ENCODE measurements at places on chromosomes 11 and 22.

DNA sequence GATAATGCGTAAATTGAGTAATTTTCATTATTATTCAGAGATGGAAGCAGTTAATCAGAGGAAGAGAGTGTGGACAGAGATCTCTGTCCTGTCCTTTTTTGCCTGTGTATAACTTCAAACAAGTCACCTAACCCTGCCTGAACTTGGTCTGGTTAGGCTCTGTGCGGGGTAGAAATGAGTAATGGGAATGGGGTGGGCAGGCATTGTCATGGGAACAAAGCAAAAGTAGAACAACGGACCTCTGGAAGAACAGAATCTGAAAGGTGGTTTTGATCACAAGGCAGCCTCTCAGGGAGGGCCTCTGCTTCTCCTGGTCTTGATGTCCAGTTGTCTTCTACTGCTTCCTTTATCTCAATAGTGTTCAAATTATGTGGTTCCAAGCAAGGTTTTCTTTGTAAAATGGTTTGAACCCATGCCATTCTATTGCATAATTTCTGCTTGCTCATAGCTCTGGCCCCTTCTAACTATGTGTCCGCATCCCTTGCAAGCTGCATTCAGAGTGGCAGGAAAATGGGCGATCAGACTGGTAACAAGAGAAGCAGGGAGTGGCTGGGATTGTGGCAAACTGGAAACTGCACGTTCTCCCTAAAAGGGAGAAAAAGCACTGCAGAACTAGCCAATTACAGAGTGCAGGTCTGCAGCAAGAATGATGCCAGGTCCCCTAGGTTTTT lies 76.1 kb downstream of the PRR5L start:
- DNase-seq, result no peak

GRCh38 chr11:129881570-129882170 lies 13.7 kb downstream of the NFRKB start:
- peak; percentile 14 for DNase-seq

GRCh38 chr11:99841885-99842284 lies 821.1 kb downstream of the CNTN5 start:
- no peak for DNase-seq

DNA sequence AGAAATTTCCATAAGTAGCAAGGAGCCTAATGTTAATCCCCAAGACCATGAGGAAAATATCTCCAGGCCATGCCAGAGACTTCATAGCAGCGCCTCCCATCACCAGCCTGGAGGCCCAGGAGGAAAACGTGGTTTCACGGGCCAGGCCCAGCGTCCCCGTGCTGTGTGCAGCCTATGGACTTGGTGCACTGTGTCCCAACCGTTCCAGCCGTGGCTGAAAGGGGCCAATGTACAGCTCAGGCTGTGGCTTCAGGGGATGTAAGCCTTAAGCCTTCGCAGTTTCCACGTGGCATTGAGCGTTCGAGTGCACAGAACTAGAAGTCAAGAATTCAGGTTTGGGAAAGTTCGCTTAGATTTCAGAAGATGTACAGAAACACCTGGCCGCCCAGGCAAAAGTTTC lies 510.7 kb downstream of the CNTN5 start:
- DNase-seq, result no peak

GRCh38 chr22:24405631-24406321 lies 21.6 kb upstream of the ADORA2A start:
- DNase-seq, result no peak

DNA sequence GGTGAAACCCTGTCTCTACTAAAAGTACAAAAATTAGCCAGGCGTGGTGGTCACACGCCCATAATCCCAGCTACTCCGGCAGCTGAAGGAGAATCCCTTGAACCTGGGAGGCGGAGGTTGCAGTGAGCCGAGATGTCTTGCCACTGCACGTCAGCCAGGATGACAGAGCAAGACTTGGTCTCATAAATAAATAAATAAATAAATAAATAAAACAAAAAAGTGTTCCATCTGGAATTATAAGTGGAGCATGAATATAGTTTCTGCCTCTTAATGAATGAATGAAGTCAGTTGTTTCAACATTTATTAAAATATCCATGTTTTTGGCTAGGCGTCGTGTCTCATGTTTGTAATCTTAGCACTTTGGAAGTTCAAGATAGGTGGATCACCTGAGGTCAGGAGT lies 27.1 kb downstream of the MRPL48 start:
- no peak for DNase-seq

- DNase-seq, result no peak
These were observed 208.4 kb downstream of the DDX10 start for GRCh38 chr11:108873310-108873709.

- no peak for DNase-seq
These were observed 791.5 kb downstream of the METTL15 start for GRCh38 chr11:28899706-28900105.

- no peak for DNase-seq
These were observed 30.8 kb upstream of the PICK1 start for GRCh38 chr22:38026130-38027111.

- no peak for DNase-seq
These were observed at the start of gene HORMAD2 for GRCh38 chr22:30079952-30080533. TSS of gene HORMAD2 (plus strand) at chr22:30080464. CDS start at chr22:30093953, 13,489 bp downstream.

DNA sequence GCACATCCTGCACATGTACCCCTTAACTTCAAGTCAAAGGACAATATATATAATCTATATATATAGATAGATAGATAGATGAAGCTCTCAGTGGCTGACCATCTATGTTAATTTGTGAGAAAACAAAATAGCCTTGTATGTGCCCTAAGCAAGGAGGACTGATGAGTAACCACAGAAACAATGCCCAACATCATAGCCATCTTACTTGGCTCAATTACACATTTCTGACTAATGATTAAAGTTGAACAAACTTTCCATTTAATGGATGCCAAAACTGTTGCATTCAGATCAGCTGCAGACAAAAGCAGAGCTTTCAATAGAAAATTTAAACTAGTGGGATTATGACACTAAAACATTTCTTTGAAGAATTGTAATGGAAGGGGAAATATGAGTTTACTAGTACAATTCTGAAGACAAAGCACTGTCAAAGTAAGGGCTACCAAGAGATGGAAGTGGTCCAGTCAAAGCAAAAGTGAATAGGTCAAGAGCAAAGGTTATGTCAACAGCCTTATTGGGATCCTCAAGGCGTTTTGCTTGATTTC lies 1188.2 kb upstream of the RAG2 start:
- DNase-seq, result no peak

DNA sequence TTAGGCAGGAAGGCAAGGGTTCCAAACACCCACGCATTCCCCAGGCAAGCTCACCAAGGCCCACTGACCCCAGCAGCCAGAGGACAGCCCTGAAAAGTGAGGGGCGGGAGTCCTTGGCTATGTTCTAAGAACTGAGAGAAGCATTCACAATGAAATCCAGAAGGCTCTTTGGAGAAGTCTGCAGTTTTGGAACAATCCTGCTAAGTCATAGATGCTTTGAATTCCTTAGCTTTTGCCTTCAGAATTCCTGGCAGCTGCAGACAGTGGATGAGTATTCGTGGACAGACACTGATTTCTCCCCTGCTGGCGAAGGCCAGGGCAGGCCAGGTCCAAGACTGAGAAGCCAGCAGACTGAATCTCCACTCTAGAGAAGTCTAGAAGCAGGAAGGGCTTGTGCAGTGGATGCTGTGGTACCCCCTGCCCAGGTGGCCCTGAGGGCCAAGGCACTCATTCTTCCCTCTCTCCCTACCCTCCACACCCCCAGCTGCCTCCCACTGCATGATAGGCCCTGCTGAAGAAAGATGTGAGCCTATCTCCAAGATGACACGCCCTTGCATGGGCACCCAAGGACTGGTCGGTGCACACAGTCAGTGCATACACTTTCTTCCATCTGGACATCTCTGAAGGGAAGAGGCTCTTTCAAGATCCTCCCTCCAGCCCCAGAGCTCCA lies 133.2 kb upstream of the TEAD1 start:
- DNase-seq, result no peak

- DNase-seq, result no peak
These were observed 259.7 kb upstream of the PLET1 start for GRCh38 chr11:112520354-112520753.

- no peak for DNase-seq
These were observed 11.3 kb upstream of the MTMR3 start for GRCh38 chr22:29871684-29872083.

DNA sequence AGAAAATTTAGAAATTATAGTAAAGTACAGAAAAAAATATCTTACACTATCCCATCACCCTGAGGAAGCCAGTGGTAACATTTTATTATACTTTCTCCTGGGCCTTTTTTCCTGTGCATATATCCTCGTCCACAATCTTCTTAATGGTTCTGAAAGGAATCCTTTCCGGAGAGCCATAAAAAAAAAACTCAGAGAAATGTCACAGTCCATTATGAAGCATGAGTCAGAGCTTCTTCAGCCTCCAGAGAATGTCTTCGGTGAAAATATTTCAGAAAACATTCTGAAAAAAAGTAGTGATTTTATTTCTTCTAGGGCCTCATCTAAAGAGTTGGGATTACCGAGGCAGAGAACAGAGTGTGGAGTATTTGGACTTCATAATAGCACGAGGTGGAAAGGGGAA lies 163.4 kb downstream of the INSC start:
- no peak for DNase-seq

DNA sequence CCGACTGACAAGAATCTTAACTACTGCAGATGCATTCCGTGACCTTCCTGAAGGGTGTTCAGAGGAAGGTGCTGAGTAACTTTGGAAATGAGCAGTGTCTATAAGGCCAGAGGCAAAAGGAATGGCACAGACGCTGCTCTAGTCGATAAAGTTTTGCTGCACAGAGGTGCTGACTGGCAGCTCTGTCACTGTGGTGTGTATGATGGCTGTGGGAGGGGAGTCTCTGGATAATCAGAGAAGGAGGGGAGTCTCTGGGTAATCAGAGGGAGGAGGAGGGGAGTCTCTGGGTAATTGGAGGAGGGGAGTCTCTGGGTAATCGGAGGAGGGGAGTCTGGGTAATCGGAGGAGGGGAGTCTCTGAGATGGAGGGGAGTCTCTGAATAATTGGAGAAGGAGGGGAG lies 18.4 kb downstream of the PTDSS2 start:
- no peak for DNase-seq

DNA sequence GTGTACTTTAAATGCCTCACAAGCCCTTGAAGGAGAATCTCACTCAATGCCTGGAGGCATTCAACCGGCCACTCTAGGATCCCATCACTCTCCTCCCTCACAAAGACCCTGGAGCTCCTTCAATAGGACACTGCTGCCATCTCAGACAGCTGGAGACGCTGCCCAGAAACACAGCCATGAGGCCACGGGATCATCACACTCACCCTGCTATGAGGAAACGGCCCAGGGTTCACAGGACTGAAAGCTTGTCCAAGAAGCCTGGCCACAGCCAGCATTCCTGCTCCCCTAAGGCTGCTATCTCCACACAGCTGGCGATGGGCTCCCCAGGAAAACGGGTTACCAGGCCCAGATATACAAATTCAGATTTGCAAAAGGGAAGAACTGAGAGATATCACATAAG lies 13.2 kb downstream of the CARS1 start:
- no peak for DNase-seq

- no peak for DNase-seq
These were observed 3.4 kb downstream of the IRF7 start for GRCh38 chr11:612201-612960.

DNA sequence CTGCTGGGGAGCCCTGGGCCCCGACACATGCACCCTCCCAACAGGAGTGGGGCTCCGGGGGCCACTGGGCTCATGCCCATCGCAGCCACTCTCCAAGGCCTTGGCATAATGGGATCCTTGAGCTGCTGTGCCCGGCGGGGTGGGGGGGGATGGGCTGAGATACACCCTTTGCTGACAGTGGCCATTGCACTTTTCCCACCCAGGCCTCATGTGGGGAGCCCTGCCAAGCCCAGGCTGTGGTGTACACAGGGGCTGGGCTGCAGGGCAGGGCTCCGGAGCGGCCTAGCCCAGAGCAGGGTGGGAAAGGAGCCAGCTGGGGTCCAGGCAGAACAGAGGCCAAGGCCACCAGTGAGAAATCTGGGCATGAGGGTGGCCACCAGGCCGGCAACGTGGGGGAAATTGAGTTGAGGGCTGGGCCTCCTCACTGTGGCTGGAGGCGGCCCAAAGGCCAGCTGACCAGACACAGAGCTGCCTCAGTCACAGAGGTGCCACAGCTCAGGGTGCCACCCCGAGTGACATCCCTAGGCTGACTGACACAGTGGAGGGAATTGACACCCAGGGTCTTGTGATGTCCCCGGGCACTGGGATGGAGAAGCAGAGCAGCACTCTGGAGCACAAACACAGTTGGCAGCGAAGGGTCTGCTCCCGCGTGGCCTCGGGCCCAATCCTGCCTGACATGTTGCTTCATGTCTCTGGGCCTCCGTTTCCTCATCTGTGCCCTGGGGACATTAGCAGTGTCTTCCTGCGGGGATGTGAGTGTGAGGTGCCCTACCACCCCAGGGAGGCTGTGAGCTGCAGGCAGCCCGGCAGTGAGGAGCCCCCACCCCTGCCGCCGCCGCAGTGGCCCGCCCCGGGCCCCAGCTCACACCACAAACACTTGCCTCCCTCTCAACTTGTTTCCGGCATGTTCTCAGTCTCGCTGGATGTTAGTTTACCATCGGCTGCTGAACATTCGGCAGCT lies 30.4 kb downstream of the RTN4R start:
- no peak for DNase-seq

- no peak for DNase-seq
These were observed 143.2 kb downstream of the BBOX1 start for GRCh38 chr11:27183672-27184457.

Measured in stimulated activated CD8-positive, alpha-beta memory T cell treated with anti-CD3 and anti-CD28 coated beads, Interleukin-2, amount 100 ng/mL, for 1 hour (primary cell).